NCI-H345 (cell line): ENCODE measurements at places on chromosomes 2 and 18.

DNA sequence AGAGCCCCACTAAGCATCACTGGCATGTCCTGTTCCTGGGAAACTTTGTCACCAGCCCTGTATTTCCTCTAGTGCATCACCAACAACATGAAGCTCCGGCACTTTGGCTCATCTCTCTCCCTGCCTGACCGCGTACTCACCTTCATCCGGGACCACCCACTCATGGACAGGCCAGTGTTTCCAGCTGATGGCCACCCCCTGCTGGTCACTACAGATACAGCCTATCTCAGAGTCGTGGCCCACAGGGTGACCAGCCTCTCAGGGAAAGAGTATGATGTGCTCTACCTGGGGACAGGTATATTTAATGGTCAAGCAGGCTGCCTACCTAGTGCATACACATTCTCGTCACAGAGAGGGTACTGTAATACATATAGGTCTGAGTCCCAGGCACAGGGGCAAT, 21.0 kb downstream of the SEMA4F start:
- no peak for DNase-seq

GRCh38 chr18:8322486-8322885, 286.8 kb upstream of the RAB12 start:
- DNase-seq: peak; percentile 54

- no peak for DNase-seq
Observed at GRCh38 chr2:68368654-68369336, 3.7 kb downstream of the PLEK start.

- DNase-seq: no peak
Observed at GRCh38 chr2:2243666-2244065, 87.4 kb downstream of the MYT1L start.

DNA sequence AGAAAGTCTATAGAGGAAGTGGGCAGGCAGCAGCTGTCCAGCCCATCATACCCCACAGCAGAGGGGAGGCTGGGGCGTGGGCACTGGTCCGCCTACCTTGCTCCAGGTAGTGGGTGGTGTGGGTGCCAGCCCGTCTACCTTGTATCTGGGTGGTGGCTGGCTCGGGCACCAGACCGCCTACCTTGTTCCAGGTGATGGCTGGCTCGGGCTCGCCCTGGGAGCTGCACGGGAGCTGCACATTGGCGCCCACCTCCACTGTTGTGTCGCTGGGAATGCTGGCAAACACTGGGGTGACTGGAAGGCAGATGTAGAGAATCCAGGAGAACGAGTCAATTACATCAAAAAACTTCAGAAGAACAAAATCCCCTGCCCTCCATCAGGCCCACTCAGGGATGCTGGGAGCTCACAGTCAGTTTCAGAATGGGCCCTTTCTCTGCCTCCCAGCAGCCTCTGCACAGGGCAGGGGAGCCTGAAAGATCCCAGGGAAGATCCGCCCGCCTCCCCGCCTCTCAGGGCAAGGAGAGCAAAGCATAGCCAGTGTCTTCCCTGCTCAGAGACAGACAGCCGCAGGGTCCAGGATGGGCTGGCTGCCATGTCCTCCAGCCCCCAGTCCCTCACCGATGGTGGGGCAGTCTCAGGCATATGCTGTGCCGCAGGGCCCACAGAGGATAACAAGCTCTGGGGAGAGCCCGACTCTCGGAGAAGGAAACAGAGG, 82.3 kb downstream of the PXDN start:
- no peak for DNase-seq

DNA sequence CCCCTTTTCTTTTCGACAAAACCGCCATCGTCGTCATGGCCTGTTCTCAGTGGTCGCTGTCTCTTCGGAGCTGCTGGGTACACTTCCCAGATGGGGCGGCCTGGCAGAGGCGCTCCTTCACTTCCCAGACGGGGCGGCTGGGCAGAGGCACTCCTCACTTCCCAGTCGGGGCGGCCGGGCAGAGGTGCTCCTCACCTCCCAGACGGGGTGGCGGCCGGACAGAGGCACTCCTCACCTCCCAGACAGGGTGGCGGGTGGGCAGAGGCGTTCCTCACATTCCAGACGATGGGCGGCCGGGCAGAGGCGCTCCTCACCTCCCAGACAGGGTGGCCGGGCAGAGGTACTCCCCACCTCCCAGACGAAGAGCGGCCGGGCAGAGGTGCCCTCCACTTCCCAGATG, 138.9 kb downstream of the DTNB start:
- no peak for DNase-seq

DNA sequence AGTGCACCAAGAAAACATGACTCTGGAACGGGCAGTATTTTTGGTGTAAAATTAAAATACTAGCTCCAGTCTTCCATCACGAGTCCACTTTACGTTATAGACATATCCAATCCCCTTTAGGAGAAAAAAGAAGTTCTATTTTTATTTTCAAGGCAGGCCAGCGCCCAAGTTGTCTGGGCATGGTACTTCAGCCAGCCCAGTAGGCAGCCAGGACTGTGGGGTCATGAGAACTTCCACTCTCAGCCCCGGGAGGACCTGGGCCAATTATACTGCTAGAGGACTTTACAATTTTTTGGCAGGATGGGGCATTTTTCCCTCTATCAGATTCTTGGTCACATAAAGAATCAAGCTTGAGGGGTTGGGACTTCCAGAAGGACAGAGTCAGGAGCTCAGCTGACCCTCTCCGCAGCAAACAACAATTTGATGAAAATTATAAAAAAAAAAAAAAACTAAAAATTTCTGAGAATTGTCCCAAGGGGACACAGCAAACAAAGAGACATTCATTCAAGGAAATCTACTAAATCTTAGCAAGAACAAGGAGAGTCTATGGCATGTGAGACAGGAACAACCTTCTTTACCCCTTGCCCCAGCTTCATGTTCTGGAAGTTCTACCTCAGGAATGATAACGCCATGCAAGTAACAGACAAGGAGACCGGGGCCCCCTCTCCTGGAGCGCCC, 37.3 kb upstream of the B3GNT2 start:
- DNase-seq: no peak

DNA sequence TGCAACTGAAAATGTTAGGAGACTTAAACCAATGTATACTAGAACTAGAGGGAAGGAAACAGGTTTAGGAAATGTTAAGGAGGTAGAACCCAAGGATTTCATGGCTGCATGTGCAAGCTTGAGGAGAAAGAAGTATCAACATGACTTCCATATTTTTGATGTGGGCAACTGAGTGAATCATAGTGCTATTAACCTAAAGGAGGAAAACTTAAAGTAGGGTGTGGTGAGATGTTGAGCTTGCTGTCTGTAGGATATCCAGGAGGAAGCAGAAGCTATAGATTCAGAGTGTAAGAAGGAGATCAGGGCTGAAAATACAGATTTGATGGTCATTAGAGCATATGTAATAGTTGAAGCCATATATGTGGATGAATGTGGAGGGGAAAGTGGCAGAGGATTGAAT, 31.5 kb downstream of the NDC80 start:
- no peak for DNase-seq

DNA sequence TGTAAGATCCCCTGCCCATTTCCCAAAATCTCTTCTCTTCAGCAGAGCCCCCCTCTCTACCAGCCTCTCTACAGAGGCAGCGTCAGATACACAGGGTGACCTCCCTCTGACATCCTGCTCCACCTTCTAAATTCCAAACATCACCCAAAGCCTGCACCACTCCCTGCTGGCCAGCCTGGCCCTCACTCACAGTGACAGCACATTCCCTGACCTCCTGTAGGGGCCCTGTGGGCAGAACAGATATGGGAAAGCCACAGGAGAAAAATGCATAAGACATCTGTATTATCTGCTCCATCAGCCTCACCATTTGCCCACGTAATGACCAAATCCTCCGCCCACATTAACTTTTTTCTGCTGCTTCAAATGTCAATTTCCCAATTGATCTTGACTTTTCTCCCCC, 40.6 kb downstream of the TRABD2A start:
- no peak for DNase-seq

GRCh38 chr2:198660501-198660900, 797.2 kb downstream of the SATB2 start:
- DNase-seq: no peak

- DNase-seq: peak; percentile 53
Observed at GRCh38 chr2:136376211-136376610, 258.3 kb upstream of the CXCR4 start.

- no peak for DNase-seq
Observed at GRCh38 chr2:25131567-25132298, 36.6 kb downstream of the POMC start.

- no peak for DNase-seq
Observed at GRCh38 chr2:42566837-42567321, 1.6 kb upstream of the MTA3 start.

DNA sequence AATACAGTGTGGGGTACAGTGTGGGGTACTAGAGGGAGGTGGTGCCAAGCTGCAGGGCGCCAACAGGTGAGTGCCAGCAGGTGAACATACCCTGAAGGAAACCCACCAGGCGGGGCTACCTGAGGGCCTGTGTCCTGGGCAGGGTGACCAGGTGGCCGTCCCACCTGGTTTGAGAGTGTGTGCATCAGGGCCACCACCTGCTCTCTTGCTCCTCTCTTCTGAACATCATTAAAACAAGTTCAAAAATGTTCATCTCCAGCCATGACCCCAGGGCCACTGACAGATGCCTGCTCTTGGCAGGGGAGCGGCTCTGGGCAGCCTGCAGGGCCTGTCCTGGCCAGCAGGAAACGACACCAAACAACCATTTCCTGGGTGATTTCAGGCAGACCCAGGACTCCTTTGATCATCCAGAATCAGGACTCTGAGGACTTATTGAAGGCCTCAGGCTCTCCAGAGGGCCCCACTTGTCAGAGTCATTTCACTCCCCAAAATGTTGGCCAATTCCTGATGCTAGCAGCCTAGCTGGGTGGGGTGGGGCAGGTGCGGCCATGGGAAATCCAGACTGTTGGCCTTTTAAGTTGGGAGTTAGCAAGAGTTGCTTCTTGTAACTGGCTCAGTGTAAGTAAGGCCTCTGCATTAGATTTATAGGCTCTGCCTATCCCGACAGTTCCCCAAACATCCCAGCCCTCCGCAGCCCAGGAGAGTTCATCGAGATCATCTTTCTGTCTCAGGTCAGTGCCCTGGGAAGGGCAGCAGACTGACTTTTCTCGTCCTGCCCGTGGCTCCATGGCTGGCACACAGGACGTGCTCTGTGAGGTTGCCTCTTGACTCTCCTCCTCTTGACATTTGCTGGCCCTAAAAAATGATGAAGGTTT, 111.5 kb upstream of the ZNF236 start:
- no peak for DNase-seq

- DNase-seq: no peak
Observed at GRCh38 chr2:239257511-239257937, 143.3 kb downstream of the HDAC4 start.

- no peak for DNase-seq
Observed at GRCh38 chr2:215363039-215363438, 51.2 kb downstream of the ATIC start.

GRCh38 chr2:24616616-24617015, 125.6 kb downstream of the NCOA1 start:
- DNase-seq: no peak

DNA sequence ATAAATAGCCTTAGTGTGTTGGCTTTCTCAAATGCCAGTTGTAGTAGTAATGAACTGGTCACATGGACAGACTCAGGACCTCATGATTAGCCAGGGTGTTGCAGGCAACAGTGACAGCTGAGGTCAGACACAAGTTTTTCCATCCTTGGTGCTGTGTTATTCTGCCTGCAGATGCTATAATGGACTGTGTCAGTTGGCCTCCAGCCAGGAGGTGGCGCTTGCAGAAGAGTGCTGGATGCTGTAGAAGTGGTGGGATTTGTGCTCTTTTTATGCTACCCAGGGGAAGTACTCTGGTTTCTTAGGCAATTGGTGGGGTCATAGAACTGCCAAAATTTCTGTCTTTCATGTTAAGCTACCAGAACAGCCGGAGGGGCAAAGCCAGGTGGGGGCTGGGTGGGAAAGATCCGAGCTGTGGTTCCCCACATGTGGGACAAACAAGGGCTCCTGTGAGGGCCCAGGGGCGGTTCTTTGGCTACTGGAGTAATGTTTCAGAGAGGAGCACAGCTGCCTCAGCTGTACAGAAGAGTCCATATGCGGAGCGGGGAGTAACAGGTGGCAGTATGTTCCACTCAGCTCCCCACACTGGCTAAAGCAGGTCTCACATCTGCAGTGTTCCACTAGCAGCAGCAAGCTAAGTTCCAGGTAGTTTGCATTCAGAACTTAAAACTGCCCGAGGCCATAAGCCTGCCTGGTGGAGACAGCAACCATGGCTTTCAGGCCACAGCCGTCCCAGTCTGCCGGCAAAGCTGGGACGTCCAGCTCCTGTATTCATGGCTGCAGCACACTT, 104.4 kb downstream of the GULP1 start:
- DNase-seq: no peak

- DNase-seq: peak; percentile 15
Observed at GRCh38 chr2:222993920-222994650, 57.9 kb upstream of the KCNE4 start.

DNA sequence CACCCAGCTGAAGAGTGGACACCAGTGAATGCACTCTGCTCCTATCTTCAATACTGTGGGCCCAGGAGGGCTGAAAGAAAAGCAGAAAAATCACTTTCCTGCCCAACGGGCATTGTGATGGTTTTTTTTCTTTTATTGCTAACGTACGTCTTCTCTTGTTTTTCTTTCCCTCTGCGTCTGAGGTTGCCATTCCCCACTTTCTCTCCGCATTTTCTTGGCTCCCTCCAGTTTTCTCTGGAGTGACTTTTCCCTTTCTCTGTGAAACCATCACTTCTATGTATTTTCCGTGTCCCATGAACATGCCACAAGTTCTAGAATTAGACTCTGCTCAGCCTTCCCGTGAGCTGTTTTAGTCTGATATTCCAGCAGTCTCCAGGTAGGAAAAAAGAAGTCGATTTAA, 169.2 kb downstream of the BCL2 start:
- no peak for DNase-seq

DNA sequence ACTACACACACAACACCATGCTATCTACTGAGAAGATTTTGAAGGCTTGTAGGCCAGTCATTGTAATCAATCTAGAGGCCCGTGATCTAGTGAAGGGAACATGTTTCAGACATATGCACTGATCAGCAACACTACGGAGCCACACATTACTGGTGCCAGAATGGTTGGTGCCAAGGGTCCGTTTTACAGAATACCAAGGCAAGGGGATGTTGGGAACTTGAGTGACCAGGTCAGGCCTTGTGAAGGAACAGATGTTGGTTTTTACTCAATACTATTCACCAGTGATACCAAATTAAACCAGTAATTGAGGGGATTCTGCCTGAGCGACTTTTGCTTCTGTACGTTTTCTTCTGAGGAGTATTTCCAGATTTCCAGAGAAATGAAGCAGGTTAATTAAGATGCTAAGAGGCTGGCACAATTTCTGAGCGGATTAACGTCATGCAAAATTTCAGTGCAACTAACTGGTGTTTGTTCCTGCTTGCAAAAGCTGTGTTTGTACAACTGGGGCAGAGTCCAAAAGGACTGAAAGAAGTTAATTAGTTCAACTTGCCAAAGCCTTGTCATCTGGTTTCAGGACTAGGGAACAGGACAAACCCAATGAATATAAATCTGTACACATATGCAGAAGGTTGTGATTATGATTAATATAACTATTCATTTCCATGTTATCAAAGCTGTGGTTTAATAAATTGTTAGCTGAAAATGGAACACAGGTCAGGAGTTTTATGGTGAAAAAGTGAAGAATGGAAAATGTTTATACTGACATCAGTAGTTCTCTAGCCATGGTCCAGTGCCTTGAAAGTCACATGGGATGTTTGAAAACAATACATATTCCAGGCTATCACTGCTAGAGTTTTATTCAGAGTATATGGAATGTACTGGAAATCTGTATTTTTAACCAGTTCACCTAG, 432.1 kb upstream of the DCC start:
- DNase-seq: no peak

- DNase-seq: no peak
Observed at GRCh38 chr2:152167065-152167464, 8.5 kb downstream of the STAM2 start.

GRCh38 chr2:160918906-160919503, 241.2 kb upstream of the TANK start:
- DNase-seq: no peak
